ENCODE measurements at places on chromosomes 2 and 18.

DNA sequence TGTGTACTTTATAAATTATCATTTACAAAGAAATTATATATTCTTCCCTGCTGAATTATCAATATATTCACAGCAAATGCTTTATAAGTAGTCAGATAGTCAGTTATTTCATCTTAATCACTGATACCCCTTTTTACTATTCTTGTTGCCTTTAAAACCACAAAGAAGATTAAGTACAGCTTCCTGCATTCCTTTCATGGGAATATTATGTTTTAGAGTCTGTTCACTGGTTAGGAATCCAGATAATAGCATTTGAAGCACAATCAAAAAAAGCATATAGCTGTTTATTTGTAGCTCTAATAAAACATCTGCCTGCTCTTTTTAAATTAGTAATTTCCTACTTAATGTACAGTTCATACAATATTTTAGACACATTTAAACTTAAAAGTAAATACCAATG lies 508.9 kb downstream of the FBXO15 start:
- DNase-seq = no peak

GRCh38 chr2:28681158-28681571 lies 70.5 kb upstream of the PPP1CB start:
- DNase-seq = peak; percentile 15

DNA sequence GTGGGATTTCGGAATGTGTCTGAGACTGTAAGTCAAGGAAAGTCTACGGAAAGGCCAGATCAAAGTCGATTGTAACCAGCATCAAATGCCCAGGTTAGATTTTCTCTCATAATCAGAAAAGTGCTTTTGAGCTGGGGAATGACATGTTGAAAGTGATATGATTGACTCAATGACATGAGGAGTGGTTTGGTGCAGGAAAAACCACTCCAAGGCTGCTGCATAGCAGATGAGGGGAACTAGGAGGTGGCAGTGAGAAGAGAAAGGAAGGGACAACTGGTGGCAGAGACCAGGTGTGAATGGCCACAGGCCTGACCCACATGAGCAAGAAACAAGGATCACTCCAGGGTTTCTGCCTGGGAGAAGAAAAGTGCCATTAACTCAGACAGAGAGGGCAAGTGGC lies 822 bp downstream of the SLC35F6 start:
- no peak for DNase-seq

DNA sequence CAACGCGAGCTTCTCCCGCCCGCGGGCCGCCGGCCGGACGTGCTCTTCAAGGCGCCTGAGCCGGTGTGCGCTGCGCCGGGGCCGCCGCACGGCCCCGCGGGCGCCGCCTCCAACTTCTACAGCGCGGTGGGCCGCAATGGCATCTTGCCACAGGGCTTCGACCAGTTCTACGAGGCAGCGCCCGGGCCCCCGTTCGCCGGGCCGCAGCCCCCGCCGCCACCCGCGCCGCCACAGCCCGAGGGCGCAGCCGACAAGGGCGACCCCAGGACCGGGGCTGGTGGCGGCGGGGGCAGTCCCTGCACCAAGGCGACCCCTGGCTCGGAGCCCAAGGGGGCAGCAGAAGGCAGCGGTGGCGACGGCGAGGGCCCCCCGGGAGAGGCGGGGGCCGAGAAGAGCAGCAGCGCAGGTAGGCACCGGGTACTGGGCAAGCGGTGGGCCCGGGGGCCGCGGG lies 676 bp downstream of the HOXD11 start:
- DNase-seq = no peak

Measured in stimulated activated CD8-positive, alpha-beta memory T cell treated with anti-CD3 and anti-CD28 coated beads, Interleukin-15, amount 100 ng/mL, for 24 hours (primary cell).